Stimulated activated CD4-positive, alpha-beta T cell treated with anti-CD3 and anti-CD28 coated beads, Interleukin-1b, Interleukin-23, amount 100 ng/mL, for 1 hour (primary cell): ENCODE measurements at places on chromosomes 4 and X.

- DNase-seq, result no peak
Measured at GRCh38 chrX:133818019-133818418, 167.4 kb downstream of the GPC3 start.

DNA sequence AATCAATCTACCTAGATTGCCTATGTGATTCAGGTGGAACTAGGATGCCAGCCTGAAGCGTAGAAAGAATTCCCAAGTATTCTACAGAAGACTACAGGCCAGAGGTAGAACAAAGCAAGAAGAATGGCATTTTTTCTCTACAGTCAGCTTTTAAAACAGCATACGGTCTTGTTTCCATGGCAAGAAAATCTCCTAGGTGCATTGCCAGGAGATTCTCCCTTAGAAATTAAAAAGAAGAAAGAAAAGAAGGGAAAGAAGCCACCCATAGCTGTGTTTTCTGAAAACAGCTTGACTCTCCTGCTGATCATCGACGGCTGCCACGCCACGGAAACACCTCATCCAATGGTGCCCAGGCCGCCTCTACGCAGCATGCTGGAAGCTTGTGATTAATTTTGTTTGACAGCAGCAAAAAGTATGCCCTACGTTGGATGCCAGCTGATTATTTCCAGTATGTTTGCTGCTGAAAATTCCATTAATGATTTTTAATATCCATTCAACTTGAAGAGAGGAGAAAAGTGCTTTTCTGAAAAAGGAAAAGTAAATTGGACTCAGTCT is 24.1 kb downstream of the ANK2 start:
- DNase-seq, result no peak

DNA sequence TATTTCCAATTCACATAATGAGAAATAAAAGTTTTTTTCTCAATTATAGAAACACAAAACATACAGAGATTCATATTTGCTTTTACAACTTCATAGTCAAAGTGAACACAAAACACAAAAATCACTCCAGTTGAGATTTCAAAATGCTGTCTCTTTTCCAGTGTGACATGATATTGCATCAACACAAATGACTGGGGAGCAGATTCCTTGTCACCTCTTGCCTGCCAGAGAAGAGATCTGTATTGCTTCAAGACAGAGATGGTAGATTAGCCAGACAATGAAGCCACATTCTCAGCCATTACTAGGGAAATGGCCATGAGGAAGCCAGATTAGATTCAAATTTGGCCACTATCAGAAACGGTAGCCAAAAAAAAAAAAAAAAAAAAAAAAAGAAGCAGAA is 2313.1 kb upstream of the AGA start:
- DNase-seq, result no peak

DNA sequence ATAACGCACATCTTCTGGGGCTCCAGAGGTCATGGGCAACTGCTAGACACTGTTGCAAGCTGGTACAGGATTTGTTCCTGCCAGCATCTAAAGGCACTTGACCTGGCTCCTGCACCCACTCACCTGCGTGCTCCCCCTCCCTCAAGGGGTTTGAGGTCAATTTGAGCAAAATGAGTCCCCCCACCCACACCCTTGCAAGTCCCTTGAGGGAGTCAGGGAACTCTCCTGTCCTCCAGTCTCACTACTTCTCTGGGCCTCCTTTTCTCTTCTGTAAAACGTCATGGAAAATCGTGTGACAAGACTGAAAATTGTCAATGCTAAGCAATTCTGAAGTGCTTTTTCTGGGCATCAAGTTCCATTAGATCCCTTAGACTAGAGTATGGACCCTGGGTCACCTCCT is 39.9 kb upstream of the PGK1 start:
- DNase-seq, result no peak

- DNase-seq, result no peak
Measured at GRCh38 chr4:147477439-147477838, 3.5 kb upstream of the EDNRA start.

DNA sequence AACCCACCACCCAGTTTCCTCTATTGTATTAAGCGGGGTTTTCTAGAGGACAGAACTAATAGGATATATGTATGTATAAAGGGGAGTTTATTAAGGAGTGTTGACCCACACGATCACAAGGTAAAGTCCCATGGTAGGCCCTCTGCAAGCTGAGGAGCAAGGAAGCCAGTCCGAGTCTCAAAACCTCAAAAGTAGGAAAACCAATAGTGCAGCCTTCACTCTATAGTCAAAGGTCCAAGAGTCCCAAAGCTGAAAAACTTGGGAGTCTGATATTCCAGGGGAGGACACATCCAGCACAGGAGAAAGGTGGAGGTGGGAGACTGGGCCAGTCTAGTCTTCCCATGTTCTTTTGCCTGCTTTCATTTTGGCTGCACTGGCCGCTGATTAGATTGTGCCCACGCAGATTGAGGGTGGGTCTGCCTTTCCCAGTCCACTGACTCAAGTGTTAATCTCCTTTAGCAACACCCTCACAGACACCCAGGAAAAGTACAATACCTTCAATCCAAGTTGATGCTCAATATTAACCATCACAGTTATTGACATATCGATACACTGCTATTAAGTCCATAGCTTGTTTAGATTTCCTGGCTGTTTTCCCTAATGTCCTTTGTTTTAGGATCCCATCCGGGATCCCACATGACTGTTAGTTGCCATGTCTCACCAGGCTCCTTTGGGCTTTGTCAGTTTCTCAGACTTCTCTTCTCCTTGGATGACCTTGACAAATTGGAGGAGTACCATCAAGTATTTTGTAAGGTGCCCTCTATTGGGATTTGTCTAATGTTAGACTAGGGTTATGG is 12.2 kb downstream of the UCHL1 start:
- DNase-seq, result no peak

GRCh38 chr4:121370729-121371325 is 10.0 kb downstream of the QRFPR start:
- no peak for DNase-seq

GRCh38 chrX:14922437-14922836 is 49.2 kb downstream of the MOSPD2 start:
- no peak for DNase-seq

DNA sequence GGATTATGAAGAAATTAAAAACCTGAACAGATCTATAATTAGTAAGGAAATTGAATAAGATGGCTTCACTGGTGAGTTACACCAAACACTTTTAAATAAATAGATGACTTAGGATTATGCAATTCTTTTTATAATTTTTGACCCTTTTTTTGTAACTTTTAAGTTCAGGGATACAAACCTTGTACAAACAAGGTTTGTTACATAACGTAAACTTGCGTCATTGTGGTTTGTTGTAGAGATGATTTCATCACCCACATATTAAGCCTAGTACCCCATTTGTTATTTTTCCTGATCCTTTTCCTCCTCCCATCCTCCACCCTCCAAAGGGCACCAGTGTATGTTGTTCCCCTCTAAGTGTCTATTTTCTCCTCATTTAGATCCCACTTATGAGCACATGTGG is 75.7 kb downstream of the CPEB2 start:
- DNase-seq, result no peak

DNA sequence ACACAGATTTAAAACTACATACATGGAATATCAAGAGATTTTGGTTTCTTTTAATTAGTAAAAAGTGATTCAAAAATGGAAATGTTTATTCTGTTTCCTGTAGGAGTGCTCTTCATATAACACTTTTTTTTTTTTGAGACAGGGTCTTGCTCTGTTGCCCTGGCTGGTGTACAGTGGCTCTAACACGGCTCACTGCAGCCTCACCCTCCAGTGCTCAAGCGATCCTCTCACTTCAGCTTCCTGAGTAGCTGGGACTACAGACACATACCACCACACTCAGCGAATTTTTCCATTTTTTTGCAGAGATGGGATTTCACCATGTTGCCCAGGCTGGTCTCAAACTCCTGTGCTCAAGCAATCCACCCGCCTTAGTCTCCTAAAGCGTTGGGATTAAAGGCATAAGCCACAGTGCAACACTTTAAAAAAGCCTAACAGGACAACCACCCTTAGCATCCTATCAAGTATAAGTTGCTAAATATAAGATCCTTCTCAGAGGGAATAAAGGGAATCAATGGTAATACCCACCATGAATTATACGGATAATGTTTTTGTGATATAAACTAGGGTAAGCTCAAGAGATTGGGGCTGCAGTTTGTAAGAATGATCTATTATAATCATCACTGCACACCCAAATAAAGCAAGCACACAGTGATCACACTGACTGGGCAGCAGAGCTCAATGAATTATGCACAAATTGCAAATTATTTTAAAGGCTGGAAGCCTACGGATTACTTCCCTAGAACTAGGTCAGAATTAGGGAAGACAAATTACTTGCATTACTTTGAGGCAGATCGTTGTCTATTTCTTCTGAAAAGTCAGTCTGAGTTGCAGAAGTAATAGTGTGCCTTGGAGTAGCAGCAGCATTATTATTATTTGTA is 76.6 kb downstream of the RPS3A start:
- DNase-seq, result no peak

- no peak for DNase-seq
Measured at GRCh38 chr4:189221691-189222090, 719.0 kb upstream of the FRG1 start.

DNA sequence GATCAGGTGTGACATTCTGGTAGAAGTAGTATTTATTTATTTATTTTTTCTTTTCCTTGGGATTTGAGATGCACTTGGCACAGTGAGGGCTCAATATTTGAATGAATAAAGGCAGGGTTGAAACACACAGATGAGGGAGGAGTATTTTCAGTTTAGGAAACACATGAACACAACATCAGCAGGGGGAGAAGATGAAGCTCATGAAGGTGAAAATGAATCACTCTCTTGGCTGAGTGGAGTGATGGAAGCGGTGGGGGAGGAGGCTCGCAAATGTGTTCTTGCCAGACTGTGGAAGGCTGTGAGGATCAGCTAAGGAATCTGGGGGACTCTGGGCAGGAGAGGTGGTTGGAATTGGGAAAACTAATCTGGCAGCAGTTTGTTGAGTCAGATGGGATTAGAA is 55.3 kb downstream of the ARHGAP10 start:
- DNase-seq, result no peak

GRCh38 chr4:14810568-14810967 is 191.7 kb upstream of the CPEB2 start:
- DNase-seq, result no peak

GRCh38 chr4:114603497-114603896 is 4.9 kb downstream of the UGT8 start:
- no peak for DNase-seq
